Activated CD4-positive, alpha-beta T cell treated with anti-CD3 and anti-CD28 coated beads, Interleukin-2, amount 50 U/mL, for 48 hours (primary cell): ENCODE measurements at places on chromosomes 7 and 10.
A peak's percentile ranks its signal among the peaks of the same experiment; 100 is the strongest.

- no peak for DNase-seq
Measured at GRCh38 chr7:72391821-72392377, 20.2 kb downstream of the CALN1 start.

DNA sequence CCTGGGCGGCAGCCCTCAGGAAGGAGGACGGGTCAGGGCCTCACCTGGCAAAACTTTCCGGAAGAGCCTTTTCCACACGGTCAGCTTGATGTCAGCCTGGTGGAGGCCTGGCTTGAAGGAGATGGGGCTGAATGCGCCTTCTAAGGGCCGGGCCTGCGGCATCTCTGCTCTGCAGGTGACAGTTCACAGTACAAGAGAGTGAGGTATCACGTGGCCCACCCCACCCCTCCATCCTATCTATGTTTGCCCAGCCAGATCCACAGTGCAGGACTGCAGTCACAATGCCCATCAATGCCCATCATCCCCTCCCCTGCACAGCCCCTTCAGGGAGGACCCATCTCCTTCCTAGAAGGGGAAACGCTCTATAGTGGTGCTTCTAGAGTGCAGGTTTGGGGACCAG, 7.9 kb upstream of the NSUN5 start:
- no peak for DNase-seq

GRCh38 chr7:155731380-155731779, 80.9 kb downstream of the SHH start:
- no peak for DNase-seq

DNA sequence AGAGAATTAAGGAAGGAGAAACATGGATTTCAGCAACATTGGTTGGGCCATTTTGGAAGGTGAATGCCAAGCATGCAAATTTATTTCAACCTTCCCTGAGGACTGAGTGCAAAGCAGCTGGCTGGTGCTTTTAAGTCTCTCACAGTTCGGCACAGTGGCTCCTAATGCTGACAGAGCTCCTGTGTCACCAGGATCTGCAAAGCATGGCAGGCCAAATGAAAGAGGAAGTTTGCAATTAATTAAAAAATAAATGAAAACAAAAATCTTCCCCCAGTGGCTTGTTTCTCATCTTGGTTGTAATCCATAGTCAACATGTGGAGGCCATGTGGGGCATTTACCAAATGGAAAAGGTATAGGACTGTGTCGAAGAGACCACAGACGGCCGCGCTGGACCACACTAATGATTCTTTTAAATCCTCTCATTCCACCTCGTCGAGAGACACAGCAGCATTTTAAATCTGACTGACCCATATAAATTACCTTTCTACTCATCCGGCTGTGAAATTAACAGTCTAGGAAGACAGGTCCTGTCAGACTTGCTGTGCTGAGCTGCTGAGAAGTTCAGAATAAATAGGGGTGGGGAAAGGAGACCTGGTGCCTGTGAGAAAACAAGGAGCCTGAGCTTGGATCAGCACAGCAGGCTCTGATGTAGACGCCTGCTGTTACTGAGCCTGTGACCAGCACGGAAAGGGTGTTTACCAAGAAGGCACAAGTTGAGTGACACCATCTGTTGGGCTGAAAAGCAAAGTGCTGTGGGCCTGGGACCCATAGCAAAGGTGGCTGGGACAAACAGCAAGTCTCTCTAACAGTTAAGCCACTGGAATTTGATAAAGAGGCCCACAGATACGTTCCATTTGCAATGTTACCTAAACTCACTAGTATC, 136.0 kb upstream of the COL1A2 start:
- no peak for DNase-seq

GRCh38 chr10:58780476-58780875, 267.8 kb downstream of the BICC1 start:
- no peak for DNase-seq

- DNase-seq: no peak
Measured at GRCh38 chr7:5237286-5237685, 45.5 kb upstream of the SLC29A4 start.

DNA sequence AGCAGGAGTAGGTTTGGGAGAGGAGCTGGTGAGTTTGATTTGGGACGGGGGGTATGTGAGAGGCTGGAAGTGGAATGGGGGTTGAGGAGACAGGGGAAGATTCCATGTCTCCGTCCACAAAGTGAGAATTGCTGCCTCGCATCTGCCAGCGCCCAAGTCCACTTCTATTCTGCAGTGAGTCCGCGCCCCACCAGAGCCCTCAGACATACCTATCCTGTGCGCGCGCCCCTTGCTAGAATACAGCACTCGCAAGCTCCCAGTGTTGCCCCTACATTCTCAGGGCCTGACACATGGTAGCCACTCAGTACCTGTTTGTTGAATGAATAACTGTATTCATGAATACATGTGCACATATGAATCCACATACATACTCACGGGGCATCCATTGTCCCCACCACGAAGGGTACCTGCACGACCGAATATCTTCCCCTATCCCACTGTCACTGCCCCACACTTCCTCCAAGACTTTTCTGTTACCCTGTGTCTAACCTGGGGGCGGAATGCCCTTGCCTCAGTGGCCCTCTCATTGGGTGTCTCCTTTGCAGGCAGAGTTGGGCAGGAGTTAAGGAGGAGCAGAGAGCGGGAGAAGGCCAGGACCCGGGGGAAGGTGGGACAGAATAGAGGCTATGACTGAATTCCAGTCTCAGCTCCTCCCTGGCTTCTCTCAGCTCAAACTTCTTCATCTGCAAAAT, 19.9 kb downstream of the POLL start:
- no peak for DNase-seq

- DNase-seq: no peak
Measured at GRCh38 chr7:31362401-31362800, 21.9 kb upstream of the NEUROD6 start.

- no peak for DNase-seq
Measured at GRCh38 chr7:81562581-81562980, 207.3 kb downstream of the HGF start.

GRCh38 chr7:22681852-22682657, 44.9 kb upstream of the IL6 start:
- DNase-seq: no peak

DNA sequence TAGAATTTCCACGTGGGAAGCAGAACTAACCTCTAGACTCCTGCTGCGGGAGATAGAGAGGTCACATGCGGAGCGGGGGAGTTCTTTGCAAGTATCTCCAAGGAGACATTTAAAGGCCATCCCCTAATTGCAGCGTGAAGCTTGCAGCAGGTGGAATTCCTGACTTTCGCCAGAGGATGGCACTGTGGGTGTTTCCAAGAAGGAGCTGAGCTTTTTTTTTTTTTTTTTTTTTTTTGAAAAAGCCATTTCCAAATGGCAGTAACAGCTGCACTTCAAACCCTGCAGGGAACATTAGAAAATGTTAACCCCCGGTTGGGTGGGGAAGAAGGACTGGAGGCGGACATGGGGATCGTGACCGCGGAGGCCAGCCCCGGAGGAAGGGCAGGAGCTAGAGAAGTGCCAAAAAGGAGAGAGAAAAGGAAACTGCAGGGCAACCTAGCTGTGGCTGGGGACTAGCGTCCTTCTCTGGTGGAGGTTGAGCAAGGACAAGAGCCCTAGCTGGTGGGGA, 487.7 kb downstream of the TYW1 start:
- DNase-seq: peak; percentile 34

GRCh38 chr10:119250641-119251314, 43.4 kb downstream of the GRK5 start:
- no peak for DNase-seq

GRCh38 chr10:93458821-93459257, 23.3 kb downstream of the MYOF start:
- DNase-seq: peak; percentile 36

DNA sequence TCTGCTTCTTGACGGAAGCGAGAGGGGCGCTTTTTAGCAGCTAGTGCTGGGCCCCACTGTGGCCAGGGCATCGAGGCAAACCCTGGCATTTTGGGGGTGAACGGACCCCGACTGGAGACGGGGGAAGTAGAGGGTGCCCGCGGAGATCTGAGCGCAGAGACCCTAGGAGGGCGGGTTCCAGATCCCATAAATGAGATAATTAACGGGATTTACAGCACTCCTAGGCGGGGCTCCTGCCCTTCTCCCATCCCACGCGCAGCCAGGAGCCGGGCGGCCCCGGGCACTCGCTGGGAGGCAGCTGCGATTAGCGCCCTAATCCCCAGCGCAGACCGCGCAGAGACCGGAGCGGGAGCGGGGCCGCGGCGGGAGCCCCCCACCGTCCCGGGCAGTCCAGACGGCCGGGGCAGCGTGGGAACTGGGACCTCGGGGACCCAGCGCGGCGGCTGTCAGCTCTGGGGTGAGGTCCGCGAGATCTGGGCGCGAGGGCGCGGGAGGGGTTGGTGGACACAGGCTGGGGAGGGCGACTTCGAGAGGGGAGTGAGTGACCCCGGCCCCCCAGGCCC, 735 bp downstream of the JCAD start:
- DNase-seq: no peak

- no peak for DNase-seq
Measured at GRCh38 chr7:114639451-114639850, 224.8 kb downstream of the FOXP2 start.

GRCh38 chr7:86916277-86916825, 143.1 kb downstream of the ELAPOR2 start:
- DNase-seq: no peak

DNA sequence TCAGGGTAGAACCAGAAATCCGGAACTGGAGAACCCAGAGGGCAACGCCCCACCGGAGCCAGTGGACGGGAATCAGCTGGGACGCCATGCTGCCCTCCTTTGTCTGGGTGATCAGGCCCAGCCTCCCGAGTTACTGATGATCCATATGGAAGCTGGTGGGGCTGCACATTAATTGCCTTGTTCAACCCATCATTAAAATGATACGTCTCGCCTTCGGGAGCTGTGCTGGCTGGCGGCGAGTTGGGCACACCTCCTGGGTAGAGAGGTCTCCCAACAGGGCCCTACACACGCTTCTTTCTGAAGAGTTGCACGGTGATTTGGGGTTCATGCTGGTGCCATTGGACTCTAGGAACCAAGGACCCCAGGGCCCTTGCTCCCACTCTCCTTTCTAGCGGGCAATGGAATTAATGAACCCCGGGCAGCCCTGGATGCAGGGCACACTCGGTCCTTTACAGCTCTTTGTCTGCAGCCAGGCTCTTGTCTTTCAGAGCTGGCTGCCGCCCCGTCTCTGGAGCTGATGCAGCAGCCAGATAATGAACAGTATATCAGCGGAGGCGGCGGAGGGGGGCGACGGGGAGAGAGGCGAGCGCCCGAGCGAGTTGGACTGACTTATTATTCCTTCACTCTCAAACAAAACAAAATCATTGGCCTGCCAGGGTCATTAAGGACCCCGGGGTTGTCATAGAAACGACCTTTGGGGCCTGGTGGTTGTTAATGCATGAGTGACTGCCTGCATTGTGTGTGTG, 412.2 kb upstream of the ZMIZ1 start:
- DNase-seq: no peak

GRCh38 chr10:25701652-25702051, 232.4 kb upstream of the MYO3A start:
- DNase-seq: no peak

DNA sequence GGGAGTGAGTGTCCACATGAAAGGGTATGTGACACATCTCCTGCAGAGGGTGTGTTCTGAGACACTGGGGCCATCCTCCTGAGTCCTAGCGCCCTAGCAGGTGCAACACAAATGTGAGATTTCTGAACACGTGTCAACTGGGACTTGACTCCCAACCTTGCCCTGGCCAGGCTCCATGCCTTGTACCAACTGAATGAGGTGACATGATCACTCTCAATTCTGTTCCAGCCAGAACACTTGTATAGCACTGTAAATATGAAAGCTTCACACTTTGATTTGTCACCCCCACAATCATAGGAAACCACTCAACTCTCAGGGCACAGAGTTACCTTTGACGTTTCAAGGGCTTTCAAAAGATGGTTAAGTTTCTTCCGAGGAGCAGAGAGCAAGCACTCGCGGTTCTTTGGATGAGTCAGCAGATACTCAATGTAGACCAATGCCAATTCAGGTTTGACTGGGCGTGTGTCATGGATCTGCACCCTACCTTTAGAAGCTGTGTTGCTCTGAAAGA, 48.6 kb downstream of the NCAPG2 start:
- peak; percentile 77 for DNase-seq

DNA sequence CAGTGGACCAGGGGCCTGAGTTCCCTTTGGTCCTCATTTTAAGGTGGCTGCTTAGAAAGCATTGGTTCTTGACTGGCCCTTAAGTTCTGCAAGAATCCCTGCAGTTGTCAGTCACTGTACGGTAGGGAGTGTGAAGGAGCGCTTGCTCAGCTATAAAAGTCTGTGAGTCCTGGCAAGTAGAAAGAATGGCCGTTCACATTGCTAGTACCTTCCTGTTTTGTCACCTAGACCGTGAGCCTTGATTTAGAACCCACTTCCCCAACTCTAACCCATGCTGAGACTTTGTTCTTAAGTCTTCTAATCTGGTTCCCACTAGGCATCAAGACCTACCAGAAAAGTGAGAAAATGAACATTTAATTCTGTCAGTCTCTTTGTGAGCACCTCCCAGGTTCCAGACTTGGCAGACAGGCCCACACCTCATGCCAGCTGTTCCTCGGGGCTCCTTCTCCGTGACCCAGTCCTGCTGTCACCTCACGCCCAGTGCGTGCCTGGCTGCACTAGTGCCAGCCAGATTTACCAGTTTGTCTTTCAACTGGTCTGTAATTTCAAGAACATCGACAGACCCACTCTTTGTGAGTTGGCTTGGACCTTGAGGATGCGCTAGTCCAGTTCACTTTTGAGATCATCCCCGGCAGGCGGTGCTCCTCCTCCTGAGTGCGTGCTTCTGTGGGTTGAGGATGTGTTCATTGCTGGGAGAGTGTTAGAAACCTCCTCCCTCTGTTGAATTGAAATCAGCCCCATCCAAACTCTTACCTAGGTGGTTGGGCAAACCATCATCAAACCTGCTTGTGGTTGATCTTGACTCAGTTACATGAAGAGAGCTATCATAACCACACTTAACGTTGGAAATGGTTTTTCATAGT, 78.5 kb downstream of the SHH start:
- DNase-seq: peak; percentile 53

- DNase-seq: no peak
Measured at GRCh38 chr10:120607710-120608703, 151.0 kb downstream of the PLPP4 start.
